ENCODE measurements at places on chromosomes 4 and X.

DNA sequence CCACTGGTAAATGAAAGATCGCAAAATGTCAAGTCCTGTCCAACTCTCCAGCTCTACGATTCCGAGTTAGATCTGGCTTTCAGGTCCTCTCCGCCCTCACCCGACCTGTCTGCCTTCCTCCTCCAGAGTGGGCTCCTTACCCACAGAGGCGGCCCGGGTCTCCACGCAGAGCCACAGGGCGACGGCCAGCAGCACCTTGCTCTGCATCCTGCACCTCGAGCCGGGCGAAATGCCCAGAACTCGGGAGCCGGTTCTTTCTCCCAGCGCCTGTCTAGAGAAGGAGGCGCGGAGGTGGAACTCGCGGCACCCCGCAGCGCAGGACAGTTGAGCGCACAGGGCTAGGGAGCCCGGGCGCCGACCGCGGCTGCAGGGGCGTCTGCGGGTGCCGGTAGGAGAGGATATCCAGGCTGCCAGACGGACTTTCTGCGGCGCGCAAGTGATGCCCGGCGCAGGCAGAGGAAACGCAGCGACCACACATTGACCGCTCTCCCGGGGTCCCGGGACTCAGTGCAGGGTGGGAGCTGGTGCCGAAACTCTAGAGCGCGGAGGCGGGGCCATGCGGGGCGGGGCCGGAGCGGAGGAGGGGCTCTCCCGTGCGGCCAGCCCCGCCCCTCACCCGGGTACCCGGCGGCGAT, at the start of gene KDR:
TSS of gene KDR (minus strand) at position 509 of the 635 bp plus-strand sequence. CDS start at position 207, 302 bp downstream.
- DNase-seq = peak; percentile 46

DNA sequence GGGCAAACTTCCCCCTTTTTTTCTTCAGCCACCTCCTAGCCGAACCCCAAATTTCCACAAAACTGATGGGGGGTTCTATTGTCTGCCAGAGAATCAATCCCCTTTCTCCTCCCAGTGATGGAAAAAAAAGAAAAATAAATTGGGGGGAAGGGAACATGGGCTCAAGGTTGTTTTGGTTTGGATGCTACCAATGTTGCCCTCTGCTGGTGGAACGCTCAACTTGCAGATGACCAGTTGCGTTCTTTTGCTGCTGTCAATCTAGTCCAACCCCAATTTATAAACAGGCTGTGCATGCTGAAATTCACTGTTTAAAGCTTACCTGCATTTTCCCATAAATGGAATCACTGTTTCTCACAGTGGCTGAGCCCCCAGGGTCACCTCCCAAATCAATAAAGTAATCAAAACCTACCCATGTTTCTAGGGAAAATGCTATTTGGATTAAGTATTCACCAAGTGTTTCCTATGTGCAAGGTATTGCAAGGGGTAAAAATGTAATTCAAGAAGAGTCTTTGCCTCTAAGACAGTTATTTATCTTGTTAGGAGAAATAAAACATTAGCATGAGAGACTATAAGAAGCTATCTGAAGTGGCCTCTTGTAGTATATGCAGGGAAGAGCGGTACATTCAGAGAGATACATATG, 116.7 kb upstream of the TMEM164 start:
- no peak for DNase-seq

- no peak for DNase-seq
Observed at GRCh38 chrX:71081330-71082123, 13.4 kb upstream of the SNX12 start.

- DNase-seq = no peak
Observed at GRCh38 chr4:160251522-160252170, 1148.8 kb downstream of the RAPGEF2 start.

DNA sequence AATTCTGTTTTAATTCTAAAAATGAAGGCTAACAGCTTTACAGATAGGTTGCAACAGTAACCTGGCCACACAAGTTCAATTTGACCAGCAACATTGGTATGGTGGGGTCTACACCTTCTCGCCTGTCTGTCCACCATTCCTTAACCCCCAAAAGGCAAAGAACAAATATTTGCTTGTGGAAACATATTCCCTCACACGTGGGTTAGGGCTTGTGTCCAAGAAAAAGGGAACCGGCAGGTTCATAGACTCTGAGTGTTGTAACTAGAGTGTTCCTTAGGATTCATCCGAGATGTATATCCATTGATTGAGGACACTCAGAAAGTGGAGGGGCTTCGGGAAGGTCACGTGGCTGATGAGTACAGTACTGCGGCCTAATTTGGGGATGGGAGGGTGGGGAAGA, 54.1 kb downstream of the C4orf51 start:
- no peak for DNase-seq

- DNase-seq = no peak
Observed at GRCh38 chr4:182065255-182065654, 177.9 kb upstream of the TENM3 start.
